ENCODE measurements at places on chromosomes 4 and X.

- no peak for DNase-seq
These were observed 220.4 kb downstream of the MAML3 start for GRCh38 chr4:139933541-139933940.

GRCh38 chrX:102849396-102849795, 87.7 kb upstream of the RAB40AL start:
- no peak for DNase-seq

- DNase-seq = no peak
These were observed 10.3 kb downstream of the STAP1 start for GRCh38 chr4:67568820-67569219.

DNA sequence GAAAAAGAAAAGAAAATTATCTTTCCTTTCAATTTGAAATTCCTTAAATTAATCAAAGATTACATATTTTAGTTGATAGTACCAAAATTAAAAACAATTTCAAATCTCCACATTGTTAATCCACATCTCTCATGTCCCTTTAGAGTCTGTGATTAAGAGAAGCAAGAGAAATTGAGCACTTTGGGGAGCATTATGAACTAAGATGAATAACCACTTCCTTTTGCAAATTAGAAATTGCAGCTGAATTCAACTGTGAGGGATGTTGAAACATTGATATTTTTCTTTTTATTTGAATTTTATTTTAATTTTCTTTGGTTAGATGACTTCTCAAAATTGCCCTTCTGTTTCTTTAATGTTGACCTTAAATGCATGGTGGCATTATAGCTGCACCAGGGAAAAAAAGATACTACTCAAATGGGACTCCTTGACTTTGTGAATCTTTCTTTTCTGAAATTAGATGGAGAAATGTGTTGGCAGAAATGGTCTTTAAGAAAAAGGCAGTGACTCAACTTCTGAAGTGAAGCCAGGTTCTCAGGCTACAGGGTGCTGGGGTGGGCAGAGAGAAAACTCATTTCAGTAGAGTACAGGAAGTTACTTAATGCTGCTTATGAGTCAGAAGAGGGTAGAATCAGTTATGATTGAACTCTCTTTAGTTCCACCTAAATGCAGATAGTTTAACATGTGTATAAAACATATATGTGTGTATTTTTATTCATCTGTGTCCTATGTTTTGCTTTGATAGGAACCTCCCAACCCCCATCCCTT, 92.0 kb upstream of the TNIP3 start:
- DNase-seq = no peak

DNA sequence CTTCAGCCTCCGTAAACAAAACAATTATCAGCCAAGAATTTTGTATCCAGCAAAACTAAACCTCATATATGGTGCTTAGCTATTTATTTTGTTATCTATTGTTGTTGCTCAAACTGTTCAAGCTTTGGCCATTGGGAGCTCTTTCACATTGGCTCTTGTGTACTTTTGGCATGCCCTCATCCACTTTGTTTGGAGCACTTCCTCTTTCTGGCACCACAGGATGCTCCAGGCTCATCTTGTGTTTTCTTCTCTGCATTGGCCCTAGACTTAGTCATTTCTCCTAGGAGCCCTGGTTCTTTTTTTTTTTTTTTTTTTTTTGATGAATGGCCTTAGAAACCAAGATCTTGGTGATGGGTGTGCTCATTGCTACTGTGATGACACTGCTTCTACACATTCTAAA, 74.5 kb downstream of the DIPK2B start:
- DNase-seq = no peak

GRCh38 chrX:15908603-15909290, 54.1 kb upstream of the AP1S2 start:
- DNase-seq = no peak

DNA sequence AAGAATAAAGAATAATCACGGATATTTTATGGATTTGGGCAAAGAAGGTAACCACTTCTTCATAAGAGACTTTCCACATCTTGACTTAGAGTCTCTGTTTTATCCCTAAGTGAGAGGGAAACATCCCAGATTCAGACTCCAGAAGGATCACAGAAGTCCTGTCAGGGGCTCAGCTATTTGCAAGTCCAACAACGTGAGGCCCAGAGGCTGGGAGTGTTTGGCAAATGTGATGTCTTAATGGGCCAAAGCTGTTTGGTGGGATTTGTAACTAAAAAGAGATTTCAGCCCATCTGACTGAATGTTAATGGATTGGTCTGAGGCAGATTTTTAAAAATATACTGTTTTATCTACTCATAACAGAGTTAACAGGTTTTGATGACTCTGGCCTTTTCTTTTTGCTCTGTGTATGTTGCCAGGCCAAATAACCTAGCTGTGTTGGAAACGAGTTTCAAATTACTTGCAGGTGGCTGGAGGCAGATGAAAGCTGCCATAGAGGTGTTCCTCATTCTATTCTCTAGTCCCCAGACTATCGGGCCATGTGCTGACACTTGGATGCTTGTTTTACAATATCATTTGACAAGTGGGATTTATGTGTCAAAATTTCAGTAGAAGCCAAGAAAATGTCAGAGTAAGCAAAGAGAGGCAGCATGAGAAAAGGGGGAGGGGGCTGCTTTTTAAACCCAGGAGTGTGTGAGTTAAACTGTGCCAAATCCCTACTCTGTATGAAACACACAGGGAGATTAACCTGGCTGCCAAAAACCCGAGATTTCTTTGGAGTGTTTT, 330.9 kb downstream of the DCHS2 start:
- no peak for DNase-seq

DNA sequence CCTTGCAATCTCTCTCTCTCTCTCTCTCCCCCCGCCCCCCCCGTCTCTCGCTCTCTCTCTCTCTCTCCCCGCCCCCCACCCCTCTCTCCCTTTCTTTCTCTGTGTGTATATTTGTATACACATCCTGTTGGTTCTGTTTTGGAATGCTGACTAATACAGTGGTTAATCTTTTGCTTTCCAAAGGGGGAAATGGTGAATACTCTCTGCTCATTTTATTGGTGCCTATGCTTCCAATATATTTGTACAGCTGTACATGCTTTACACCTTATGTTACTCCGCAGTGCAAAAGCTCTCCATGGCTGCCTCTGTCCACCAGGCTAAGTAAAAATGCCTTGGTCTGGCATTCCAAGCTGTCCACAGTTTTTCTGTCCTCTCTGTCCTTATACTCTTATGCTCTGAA, 158.8 kb downstream of the RBMX2 start:
- DNase-seq = no peak

DNA sequence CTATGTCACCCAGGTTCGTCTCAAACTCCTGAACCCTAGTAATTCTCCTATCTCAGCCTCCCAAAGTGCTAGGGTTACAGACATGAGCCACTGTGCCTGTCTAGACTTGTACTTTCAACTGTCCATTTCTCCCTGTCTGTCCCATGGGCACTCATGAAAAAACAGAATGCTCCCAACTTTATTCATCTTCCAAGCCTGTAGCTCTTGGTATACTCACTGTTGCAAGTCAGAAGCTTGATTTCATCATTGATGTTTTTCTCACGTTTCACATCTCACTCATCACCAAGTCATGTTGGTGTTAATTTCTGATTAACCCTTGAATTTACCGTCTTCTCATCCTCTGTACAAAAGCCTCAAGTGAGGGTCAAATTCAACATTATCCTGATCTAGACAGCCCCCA, 7.3 kb upstream of the SRP72 start:
- DNase-seq = no peak

GRCh38 chrX:100643956-100644860, at the start of gene SRPX2:
TSS of gene SRPX2 (plus strand) at chrX:100644199. CDS start at chrX:100646323, 2,124 bp downstream.
- DNase-seq = no peak

- no peak for DNase-seq
These were observed 8.4 kb downstream of the CNGA1 start for GRCh38 chr4:48008021-48008596.

DNA sequence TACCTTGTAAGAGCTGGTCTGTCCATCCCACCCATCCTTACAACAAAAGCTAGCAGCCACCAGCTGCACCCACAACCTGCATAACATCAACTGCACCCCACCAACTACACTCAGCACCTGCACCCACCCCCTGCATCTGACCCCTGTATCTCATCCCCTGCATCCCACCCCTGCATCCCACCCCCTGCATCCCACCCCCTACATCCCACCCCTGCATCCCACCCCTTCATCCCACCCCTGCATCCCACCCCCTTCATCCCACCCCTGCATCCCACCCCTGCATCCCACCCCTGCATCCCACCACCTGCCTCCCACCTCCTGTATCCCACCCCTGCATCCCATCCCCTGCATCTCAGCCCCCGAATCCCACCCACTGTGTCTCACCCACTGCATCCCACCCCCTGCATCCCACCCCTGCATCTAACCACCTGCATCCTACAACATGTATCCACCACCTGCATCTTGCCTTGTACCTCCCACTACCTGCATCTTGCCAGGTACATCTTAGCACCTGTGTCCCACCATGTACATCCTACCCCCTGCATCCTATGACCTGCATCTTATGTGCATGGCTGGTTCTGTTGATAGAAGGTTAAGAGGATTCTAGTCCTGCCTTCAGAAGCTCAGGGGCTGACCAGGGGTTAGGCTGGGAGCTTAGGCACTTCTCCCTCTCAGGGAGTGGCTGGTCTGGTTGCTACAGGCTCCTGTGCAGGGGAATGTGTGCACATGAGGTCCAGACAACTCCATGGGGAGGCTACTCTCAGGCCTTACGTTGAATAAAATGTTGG, 9.4 kb downstream of the TMEM271 start:
- no peak for DNase-seq

GRCh38 chr4:4521136-4521535, 20.7 kb downstream of the STX18 start:
- DNase-seq = no peak

GRCh38 chrX:390459-390858, 3.8 kb upstream of the PPP2R3B start:
- no peak for DNase-seq

DNA sequence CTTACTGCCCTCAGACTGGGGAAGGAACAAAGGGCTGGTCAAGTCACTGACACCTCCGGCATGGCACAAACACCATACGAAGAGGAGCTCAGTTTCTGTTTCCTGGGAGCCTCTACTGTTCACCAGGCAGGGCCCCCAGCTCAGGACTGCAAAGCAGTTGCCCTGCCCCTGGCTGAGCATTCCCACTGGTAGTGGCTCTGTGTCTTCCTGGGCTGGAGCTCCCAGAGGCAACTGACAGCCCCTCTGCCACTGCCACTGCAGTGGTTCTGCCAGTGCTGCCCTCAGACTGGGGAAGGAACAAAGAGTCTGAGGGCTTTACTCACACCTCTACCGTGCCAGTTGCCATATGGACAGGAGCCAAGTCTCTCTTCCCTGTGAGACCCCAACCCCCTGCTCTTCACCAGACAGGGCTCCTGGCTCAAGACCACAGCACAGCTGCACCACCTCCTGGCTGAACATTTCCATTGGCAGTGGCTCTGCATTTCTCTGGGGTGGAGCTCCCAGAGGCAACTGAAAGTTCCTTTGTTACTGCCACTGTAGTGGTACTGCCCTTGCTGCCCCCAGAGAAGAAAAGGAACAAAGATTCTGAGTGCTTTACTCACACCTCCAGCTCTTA, 67.9 kb downstream of the SMARCA5 start:
- DNase-seq = no peak

DNA sequence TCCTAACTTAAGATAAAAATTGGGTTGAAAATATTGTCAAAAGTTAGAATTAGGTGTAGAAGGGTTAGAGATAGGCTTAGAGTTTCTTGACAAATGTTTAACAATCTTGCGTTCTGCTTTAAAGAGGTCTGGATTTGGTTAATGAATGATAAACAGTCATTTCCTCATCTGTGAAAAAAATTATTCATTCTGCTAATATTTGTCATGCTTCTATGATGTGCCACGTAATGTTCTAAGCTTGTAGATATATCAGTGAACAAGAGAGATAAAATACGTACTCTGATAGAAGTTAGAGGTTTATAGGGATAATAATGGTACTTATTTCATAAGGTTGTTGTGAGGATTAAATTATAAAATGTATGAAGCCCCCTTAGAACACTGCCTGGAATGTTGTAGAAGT, 443.0 kb upstream of the GALNT7 start:
- DNase-seq = no peak

DNA sequence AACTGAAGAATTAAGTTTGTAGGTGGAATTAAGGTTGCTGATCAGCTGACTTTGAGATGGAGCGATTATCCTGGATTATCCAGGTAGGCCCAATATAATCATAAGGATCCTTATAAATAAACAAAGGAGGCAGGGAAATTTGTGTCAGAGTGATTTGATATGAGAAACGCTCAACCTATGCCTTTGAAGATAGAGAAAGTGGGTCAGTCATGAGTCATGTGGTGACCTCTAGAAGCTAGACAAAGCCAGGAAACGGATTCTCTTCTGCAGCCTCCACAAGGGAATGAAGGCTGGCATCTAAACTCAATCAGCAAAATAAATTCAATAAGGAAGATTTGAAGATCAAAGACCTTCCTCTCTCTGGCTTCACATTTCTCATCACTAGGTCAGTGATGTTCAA, 41.5 kb upstream of the SMIM10 start:
- DNase-seq = no peak

- DNase-seq = no peak
These were observed 20.4 kb upstream of the UBA1 start for GRCh38 chrX:47172971-47173792.

DNA sequence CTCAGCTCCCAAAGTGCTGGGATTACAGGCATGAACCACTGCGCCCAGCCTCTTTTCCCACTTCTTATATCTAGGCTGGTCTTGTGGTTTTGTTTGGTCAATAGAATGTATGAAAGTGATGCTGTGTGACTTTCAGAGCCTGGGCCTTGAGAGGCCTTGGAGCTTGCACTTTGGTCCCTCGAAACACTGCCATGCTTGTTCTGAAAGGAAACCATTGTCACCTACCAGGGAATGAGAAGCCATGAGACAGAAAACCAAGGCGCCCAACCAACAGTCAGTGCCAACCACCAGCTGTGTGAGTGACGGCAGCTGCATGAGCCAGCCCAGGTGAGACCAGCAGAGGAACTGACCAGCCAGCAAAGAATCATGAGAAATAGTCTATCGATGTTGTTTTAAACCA, 57.4 kb downstream of the SCD5 start:
- no peak for DNase-seq

DNA sequence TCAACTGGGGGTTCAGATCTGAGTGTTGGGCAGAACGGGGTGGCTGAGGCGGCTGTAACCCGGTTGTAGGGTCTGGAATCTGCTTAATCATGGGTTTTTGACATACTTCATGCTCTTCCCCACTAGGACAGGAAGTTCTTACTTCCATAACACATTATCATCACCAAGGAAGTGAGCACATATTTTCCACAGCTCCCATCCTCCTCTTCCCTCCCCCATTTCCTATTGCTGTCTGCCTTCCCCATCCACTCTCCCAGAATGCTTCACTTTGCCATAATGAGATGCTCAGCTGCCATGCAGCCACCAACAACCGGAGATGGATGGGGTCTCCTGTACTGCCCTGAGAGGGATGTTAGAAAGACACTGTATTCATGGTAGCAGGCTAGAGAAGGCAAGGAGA, 6.4 kb upstream of the DCUN1D4 start:
- DNase-seq = no peak

DNA sequence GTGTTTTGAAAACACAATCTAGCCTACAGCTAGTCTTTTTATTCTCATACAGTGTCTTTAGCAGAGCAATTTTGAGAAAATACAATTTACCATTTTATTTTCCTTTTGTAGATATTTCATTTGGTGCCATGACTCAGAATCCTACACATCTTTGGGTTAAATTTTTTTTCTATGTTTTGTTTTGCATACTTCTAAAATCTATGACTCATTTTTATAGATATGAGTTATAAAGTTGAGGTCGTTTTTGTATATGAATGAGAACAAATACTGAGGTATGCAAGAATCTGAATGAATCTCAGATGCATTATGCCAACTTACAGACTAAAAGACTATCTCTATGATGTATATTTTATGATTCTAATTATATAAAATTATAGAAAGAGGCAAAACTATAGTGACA, 206.5 kb upstream of the ANXA10 start:
- no peak for DNase-seq

- peak; percentile 27 for DNase-seq
These were observed 691.4 kb downstream of the PCDH7 start for GRCh38 chr4:31411565-31411964.

All from NCI-H748 treated with DMSO at 0.1 percent for 48 hours (cell line).